ENCODE measurements at places on chromosomes 4 and X. TPM values are rescaled to one million over a fixed set of nuclear protein-coding genes. Genes with fewer than 3 reads are reported as not detected.

GRCh38 chrX:67718926-67719325 lies 175.1 kb downstream of the AR start:
- no peak for DNase-seq

GRCh38 chr4:151600432-151600831 lies 160.4 kb downstream of the GATB start:
- DNase-seq: no peak

Gene CLDN34
- not detected for total RNA-seq

Gene CXCR3
- not detected for total RNA-seq

DNA sequence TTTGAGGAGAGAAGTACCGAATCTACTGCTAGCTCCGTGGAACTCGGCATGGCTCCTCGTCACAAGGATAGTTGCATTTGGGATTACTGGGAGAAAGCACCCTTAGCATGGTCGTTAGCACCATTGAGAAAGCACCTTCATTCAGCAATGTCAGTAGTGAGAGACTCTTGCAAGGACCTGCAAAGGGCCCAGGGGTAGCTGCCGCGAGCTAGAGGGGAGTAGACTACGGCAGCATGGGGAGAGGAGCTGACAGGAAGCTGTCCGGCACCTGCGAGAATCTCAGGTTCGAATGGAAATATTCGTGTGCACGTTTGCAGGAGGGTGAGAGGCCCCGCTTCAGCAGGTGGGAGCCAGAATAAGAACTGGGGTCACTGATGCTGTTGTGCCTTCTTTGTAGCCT lies 20.2 kb downstream of the TLR10 start:
- no peak for DNase-seq

DNA sequence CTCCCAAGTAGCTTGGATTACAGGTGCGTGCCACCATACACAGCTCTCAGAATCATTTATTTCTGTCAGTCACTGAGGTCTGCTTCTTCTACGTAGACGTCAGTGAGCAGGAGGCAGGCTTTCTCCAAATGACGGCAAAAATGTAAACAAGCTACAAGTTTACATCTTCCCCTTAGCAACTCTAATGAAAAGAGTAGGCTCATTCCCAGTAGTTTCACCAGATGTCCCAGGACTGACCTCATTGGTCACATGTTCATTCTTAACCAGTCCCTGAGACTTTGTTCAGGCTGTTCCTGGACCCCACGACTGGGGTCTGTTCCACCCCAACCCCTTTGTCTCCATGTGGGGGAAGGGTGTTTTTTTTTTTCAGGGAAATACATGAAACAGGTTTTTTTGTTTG lies 67.1 kb downstream of the TENM3 start:
- DNase-seq: no peak

- DNase-seq: peak; percentile 53
Observed at GRCh38 chrX:119181491-119181890, 53.9 kb upstream of the KIAA1210 start.

GRCh38 chr4:55906989-55907388 lies 41.8 kb upstream of the CEP135 start:
- no peak for DNase-seq

Gene GPR34
- total RNA-seq: not detected

Gene CYTL1
- 0.57 TPM for total RNA-seq

- no peak for DNase-seq
Observed at GRCh38 chrX:13597874-13598273, 28.5 kb downstream of the EGFL6 start.

Gene SORBS2
- total RNA-seq: 453 TPM

Measured in cardiac muscle cell (in vitro differentiated cells and primary cell).